ENCODE measurements at places on chromosomes 12 and 14.

GRCh38 chr14:85425507-85425906 lies 104.4 kb upstream of the FLRT2 start:
- DNase-seq, result no peak

GRCh38 chr12:48157889-48158370 lies 615 bp upstream of the ASB8 start:
- DNase-seq, result no peak

GRCh38 chr12:122724641-122725243 lies 5.9 kb downstream of the HCAR1 start:
- DNase-seq, result no peak

DNA sequence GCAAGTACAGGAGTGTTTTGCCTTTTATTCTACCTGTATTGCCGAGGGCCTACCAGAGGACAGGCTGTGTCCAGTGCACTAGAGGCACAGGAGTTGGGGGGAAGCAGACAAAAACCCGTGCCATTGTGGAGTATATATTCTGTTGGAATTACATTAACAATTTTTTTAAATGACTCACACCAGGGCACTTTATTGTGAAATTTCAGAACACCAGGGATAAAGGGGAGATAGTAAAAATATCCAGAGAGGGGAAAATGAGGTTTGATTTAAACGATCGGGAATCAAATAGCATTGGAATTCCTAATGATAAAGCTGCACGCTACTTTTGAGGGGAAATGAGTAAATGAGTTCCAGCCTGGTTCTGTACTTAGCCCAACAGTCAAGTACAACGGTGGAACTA lies 123.2 kb downstream of the PELI2 start:
- no peak for DNase-seq

- DNase-seq, result no peak
Observed at GRCh38 chr12:121839993-121840761, 18.5 kb downstream of the HPD start.

- peak; percentile 33 for DNase-seq
Observed at GRCh38 chr14:60655898-60656685, 6.8 kb upstream of the SIX1 start.

DNA sequence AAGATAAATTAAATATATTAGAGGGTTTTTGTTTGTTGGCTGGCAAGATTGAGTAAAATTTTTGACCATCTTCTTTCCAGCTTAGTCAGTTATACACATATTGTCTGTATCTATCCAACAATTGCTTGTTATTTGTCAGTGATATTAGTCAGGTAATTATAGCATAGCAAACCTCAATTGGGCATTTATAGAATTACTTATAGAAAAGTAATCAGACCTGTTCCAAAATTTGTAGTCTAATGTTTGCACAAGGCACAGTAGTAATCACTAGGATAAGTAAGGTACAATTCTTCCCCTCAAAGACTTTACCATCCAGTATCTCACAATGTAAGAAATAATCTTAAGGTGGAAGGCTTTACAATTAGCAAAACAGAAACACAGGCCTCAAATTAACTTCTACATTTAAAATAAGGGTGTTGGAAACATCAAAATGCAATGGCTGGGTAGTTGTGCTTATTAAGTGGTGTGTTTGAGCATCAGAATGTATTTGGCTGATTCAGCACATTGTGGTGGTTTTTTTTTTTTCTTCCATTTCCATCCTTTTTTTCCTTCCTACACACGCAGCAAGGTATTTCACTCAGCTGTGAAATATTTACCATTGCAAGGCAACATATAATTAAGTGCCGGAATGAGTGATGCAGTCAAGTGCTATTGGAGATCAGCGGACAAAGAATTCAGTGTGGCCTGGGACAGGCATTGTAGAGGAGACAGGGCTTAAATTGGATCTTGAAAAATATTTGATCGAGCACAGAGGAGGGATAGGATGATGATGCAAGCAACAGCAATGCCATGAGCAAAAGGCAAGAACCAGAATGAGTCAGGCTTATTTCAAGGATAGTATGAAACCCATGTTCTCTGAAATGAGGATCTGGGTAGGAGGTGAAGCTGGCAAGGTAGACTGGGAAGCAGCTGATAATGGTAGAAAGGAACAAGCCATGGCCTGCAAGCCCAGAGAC lies 178.2 kb downstream of the AKAP6 start:
- no peak for DNase-seq

DNA sequence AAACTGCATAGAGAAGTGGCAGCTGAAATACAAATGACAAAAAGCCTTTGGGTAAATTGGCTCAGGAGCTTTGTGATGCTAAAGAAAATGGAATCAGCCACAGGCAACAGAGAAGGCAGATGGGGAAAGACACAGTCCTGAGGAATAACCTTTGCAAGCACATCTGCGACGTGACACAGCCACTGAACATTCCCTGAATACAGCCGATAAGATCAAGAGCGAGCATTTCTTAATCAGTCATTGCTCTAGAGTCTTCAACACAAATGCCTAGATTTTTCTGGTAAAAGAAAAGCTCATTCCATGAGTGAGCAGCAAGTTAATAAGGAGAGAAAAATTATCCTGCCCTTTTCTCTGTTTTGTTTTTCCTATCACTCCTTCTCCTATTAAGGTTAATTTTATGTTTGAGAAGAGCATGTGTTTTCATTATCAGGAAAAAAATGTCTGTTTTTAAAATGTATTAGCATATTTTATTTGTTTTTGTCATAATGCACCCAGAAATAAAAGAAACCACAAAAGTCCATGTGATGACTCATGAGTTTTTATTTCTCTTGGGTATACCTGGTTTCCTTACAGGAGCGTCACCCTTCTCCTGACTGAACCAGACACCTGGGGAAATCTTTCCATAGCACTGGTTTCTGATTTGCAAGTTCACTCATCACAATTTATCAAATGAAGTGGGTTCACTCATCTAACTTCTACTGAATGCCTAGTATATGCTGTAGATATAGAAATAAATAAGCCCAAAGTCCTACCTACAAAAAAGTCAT lies 45.4 kb upstream of the PCED1B start:
- DNase-seq, result no peak

DNA sequence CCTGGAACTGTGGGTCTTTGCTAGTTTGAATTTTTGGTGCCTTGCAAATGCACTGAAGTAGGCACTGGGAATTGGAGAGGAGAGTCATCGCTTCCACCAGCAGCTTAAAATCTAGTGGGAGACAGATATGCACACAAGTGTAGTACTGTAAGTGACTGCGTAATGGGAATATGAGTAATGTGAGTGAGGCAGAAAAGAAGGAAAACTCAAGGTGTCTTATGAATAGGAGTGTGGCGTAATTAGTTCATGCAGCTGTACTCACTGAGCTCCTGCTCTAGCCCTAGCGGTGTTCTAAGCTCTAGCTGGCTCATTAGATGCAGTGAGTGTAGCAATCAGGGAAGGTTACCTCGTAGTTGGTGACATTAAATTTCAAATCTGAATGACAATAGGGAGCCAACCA lies 2.8 kb downstream of the TCP11L2 start:
- no peak for DNase-seq

DNA sequence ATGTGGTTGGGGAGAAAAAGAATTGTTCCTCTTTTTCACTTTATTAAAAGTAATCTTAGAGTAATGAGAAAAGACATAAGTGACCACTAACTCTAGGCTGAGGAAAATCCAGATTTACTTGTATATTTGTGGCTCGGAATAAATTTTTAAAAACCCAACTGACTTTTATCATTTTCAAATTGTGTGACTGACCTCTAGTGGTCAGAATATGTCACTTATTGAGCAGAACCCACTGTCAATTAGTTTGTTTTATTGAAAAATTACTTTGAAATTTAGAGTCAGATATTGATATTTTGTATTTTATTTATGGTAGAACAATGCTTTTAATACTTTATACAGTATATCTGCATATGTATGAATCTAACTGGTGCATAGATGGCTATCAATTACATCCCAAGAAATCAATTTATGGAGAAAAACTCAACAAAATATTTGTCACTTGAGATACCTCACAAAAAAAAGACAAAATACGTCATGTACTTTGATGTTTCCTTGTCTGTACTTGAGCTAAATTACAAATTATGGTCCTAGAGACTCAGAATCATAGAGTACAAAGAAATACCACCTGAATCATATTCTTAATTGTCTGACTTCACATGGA lies 229.4 kb downstream of the CNTN1 start:
- DNase-seq, result peak; percentile 1

- DNase-seq, result no peak
Observed at GRCh38 chr14:75718199-75718598, 57.2 kb downstream of the TTLL5 start.

GRCh38 chr14:29102996-29103395 lies 336.4 kb downstream of the FOXG1 start:
- peak; percentile 40 for DNase-seq

- no peak for DNase-seq
Observed at GRCh38 chr14:70995671-70996070, 88.4 kb downstream of the PCNX1 start.

DNA sequence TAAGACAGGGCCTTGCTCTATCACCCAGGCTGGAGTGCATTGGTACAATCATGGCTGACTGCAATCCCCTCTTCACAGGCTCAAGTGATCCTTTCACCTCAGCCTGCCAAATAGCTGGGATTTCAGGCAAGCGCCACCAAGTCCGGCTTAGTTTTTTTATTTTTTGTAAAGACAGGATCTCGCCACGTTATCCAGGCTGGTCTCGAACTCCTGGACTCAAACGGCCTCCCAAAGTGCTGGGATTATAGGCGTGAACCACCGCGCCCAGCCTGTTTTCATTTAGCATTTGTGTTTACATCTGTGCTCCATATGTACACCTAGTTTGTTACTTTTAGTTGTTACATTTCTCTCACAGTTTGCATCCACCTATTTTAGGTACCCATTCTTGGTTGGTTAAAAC lies 32.5 kb upstream of the LIMA1 start:
- no peak for DNase-seq

DNA sequence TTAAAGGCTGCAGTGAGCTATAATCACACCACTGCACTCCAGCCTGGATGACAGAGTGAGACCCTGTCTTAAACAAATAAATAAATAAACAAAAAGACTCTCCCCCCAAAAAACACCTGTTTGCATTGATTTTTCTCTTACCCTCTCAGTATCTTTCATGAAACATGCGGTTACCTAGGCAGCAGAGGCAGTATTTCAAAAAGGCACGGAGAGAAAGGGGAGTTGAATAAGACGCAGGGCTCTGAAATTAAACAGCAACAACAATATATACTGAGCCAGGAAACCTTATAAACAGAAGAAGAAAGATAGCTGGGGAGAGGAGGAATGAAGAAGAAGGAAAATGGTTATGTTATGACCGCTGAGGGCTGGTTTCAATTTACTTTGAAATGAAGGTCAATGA lies 277.6 kb downstream of the BTG1 start:
- DNase-seq, result no peak

GRCh38 chr14:101469382-101470247 lies 91.7 kb upstream of the DIO3 start:
- no peak for DNase-seq

DNA sequence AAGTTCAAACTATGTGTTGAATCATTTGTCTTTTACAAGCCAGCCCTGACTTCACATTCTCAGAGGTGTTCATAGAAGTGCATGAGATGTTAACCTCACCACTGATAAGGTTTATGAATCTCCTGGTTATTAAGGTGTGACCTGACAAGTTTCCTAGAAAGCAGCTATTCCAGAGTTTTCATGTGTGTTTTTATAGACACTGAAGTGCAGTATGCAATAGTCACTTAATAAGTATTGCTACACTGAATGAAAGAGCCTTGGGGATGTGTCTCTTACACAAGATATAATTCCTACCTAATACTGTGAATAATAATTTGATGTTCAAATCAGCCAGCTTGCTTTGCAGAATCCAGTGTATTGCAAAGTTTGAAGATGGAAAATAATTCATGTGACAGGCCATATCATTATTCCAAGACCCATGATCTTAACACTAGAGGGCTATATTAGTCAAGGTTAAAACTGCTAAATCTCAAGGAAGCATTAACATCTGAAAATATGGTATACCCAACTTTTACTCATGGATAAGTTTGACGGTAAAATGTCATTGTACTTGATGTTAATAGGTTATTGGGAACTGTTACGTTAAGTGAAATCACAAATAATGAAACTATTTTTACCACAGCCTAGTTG lies 13.0 kb downstream of the SLC25A3 start:
- DNase-seq, result no peak

- DNase-seq, result no peak
Observed at GRCh38 chr12:44531320-44531971, 344.7 kb downstream of the NELL2 start.

- DNase-seq, result no peak
Observed at GRCh38 chr14:61358554-61359226, 37.3 kb downstream of the PRKCH start.

- no peak for DNase-seq
Observed at GRCh38 chr12:30640392-30640791, 55.3 kb downstream of the IPO8 start.

- no peak for DNase-seq
Observed at GRCh38 chr14:71204231-71204630, 297.0 kb downstream of the PCNX1 start.

- DNase-seq, result no peak
Observed at GRCh38 chr14:82915381-82915780, 1381.7 kb upstream of the SEL1L start.

- DNase-seq, result no peak
Observed at GRCh38 chr12:3554371-3555115, 63.5 kb downstream of the PRMT8 start.

GRCh38 chr12:106308121-106308520 lies 5.6 kb downstream of the TCP11L2 start:
- DNase-seq, result no peak

- no peak for DNase-seq
Observed at GRCh38 chr12:22217556-22217955, 117.0 kb downstream of the ST8SIA1 start.

- peak; percentile 36 for DNase-seq
Observed at GRCh38 chr14:60184146-60184904, 19.1 kb upstream of the DHRS7 start.

GRCh38 chr12:89349814-89350213 lies 2.5 kb downstream of the DUSP6 start:
- DNase-seq, result peak; percentile 71

GRCh38 chr14:77053046-77053841 lies 24.7 kb upstream of the IRF2BPL start:
- no peak for DNase-seq

GRCh38 chr12:82964446-82964845 lies 277.7 kb downstream of the TMTC2 start:
- no peak for DNase-seq

- DNase-seq, result no peak
Observed at GRCh38 chr14:101333335-101334280, 227.7 kb upstream of the DIO3 start.

- DNase-seq, result no peak
Observed at GRCh38 chr12:50986966-50987737, 34.8 kb downstream of the HIGD1C start.

- no peak for DNase-seq
Observed at GRCh38 chr14:99946652-99947489, 118.4 kb upstream of the EVL start.

GRCh38 chr12:3364226-3364625 lies 126.8 kb upstream of the PRMT8 start:
- DNase-seq, result no peak

DNA sequence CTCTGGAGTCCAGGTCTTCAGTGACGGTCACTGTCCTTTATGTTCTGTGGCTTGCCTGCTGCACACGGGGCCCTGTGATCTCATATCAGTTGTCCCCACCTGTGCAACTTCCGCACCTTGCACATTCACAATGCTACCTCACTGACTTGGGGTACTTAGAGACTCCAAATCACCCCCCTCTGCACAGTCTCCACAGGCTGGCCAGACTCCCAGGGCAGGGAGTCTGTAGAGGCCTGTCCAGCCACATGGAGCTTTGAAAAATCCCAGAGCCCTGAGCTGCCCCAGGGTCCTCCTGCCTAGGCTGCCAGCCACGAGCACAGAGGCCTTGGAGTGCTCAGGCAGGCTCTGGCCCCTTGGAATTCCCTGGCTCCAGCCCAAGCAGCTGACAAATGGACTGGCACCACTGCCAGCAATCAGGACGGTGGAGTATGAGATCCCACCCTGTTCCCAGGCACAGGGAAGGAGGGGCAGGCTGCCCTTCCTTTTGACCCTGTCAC lies 26.4 kb downstream of the CMKLR1 start:
- no peak for DNase-seq

Data from DMS153 (cell line).